Smooth muscle cell of the brain vasculature (primary cell): ENCODE measurements at places on chromosomes 2 and 18.

GRCh38 chr18:58893388-58894099 lies 28.9 kb downstream of the ZNF532 start:
- no peak for DNase-seq

DNA sequence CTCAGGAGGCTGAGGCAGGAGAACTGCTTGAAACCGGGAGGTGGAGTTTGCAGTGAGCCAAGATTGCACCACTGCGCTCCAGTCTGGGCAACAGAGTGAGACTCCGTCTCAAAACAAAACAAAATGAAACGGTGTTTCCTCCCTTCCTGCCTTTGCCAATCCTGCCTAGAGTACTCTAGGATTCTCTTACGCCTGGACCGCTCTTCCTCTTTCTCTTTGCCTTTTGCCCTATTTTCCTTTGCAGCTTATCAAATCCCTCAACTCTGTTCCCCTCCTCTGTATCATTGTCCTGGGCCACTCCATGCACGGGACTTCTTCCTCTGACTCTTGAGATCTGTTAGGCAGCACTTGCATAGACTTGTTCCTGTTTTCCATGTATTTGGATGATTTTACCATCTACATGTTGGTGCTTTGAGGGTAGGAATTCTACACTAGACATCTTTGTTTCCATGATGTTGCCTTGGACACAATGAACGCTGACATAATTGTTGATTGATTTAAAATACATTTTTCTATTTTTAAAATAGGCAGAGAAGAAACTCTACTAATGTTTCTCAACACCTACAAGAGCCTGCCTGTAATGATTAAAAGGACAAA lies 24.8 kb upstream of the ACYP2 start:
- no peak for DNase-seq

DNA sequence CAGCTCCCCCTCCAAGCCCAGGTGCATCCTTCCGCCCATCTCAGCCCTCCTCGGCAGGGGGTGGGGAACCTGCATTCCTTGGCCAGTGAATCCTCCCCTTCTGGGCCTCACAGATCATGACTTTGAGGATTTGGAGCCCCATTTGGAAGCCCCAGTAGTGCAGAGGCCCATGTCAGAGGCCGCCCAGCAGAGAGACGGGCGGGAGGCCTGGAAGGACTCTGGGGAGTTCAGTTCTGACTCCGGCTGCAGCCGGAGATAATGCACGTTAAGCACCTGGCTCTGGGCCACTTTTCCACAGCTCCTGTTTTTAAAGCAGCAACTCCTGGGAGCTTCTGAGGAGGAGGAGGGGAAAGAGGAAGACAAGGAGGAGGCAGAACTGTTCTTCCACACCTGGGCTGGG lies 14.9 kb downstream of the ATOH8 start:
- DNase-seq = no peak

- no peak for DNase-seq
These were observed 82.3 kb downstream of the STPG4 start for GRCh38 chr2:47072728-47073191.

- no peak for DNase-seq
These were observed at the start of gene SERPINB5 for GRCh38 chr18:63476668-63477067. TSS of gene SERPINB5 (plus strand) at chr18:63476958. CDS start at chr18:63484429, 7,471 bp downstream.

DNA sequence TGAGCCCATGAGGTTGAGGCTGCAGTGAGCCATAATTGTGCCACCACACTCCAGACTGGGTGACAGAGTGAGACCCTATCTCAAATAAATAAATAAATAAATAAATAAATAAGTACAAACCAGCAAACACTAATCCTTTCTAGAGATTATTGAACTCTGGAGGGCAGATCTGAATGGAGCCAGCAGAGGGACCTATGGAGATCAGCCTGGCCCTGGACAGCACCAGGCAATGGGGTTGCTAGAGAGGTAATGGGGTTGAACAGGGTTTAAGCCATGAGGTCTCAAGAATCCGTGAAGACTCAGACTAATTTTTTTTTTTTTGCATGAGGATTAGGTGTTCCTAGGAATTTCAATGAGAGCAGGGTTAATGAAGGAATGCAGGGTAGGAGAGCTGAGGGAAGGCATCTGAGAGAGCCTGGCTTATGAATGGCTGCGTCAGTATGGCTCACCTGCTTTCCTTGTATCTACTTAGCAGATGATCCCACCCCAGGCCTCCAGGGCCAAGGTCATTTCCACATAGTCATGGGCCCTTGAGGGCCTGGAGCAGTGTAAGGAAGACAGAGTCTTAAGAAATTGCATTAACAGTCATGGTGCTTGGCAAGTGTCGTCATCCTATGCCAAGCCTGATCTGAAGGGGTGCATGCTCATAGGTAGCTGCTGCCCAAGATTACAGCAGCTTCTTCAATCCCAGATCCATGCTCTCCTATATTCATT lies 34.6 kb upstream of the IL37 start:
- DNase-seq = no peak

DNA sequence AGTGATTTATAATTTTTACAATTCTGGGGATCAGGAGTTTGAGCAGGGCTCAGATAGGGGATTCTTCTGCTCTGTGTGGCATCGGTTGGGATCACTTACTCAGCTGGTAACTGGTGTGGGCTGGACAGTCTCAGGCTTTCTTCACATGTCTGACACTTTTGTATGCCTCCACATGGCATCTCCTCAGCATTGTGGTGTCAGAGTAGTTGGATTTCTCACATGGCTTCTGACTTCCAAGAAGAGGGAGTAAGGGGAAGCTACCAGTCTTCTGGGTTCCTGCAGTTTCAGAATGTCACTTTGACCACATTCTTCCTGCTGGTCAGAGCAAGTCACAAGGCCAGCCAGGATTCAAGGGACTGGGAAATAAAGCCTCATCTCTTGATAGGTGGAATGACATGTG lies 55.6 kb downstream of the NCOA1 start:
- DNase-seq = no peak

GRCh38 chr2:68646303-68646702 lies 2.9 kb downstream of the PROKR1 start:
- no peak for DNase-seq

DNA sequence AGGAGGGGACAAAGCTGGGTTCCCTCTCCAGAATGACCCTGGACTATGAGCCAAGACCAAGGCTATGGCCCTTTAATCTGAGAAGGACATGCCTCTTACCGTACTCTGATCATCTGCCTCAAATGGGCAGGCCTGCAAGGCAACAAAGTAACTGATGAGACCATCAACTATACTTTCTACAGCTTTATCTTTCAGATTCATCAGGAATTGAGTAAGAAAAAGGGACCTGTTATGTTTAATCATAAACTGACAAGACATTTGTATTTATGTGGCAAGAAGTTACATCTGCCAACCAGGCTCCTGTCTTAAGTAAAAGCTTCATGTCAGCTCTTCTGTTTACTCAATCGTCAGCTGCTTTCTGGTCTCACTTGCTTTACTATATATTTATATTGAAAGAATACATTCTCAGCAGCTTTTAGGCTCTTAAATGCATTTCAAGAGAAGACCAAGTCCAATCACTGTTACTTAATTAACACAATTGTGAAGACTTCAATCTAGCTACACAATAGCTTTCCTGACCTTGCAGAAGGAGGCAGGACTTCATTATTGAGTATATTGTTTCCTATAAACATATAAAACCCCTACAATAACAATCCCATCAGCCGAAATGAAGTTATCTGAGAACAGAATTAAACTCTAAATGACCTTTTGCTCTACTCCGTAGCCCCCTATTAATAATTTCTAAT lies 163.8 kb downstream of the ETAA1 start:
- DNase-seq = no peak

- DNase-seq = no peak
These were observed 24.7 kb downstream of the MDH1 start for GRCh38 chr2:63613391-63613901.

- no peak for DNase-seq
These were observed 196.8 kb downstream of the SLC8A1 start for GRCh38 chr2:40255103-40255502.

DNA sequence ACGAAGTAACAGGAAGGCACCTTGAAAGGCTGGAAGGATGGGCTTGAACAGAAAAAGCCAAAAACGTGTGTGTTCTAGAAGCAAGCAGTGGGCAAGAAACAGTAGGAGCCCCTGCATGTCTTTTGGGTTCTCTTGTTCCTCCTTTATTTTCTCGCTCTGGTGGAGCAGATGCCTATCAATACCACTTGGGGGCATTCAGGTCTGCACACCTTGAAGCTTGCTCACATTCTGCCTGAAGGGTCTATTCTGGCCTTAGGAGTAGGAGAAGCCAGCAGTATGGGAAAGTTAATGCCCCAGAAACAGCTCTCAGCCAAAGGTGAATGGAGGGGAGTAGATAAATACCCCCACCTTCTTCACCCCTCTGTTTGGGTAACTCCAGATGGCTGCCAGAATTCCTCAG lies 204.5 kb downstream of the TXNL1 start:
- no peak for DNase-seq

GRCh38 chr2:56971383-56971974 lies 787.7 kb downstream of the CCDC85A start:
- no peak for DNase-seq

DNA sequence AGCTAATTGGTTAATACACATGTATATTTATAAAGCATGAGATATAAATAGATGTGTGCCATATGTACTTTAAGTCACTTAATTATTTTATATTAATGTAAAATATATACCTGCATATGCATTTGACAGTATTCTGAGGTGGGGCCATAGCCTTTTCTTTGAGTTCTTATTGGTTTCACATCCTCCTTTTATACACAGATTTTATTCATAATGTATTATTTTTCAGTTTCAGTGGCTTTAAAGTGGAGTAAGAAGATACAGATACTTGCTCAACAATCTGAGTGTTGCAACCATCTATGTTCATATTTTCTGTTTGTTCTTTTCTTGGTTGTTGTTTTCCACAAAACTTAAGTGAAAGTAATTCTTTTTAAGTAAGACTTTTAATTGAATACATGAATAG lies 436.5 kb downstream of the RND3 start:
- no peak for DNase-seq

- DNase-seq = peak; percentile 26
These were observed 19.2 kb downstream of the NEURL3 start for GRCh38 chr2:96485751-96486651.

DNA sequence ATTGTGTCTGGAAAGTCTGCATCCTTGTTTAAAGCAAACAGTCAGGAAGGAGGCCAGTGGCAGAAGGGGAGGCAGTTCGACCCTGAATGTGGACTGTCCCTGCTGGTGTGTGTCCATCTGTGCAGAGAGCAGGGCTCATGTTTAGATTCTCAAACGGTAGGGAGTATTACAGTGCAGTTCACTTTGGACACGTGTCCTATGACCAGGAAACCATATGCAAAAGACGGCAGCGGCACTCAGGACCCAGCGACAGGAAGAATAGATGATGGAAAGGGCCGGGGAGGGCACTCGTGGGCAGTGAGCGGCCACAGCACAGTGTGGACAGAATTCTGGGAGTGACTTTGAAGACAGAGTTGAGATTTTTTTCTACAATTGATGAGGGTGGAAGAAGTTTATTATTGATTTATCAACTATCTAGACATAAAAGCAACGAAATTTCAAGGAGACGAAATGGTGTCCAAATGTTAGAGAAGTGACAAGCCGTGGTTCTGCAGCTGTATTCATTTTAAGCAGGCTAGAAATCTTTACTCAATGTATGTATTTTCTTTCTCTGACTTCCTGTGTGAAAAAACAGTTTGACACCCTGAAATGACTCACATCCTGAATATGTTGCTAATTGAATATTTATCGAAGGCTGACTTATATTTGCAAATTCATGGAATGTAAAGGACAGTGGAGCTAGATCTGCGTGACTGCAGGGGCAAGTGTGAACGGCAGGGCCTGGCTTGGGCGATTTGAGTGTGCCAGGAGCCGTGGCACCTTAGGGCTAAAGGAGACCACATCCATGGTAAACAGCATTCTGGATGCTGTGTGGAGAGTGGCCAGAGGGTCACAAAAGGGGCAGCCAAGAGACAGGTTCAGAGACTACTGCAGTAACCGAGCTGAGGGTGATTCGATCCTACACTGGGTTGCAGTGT lies 214.2 kb downstream of the PTGR3 start:
- no peak for DNase-seq

DNA sequence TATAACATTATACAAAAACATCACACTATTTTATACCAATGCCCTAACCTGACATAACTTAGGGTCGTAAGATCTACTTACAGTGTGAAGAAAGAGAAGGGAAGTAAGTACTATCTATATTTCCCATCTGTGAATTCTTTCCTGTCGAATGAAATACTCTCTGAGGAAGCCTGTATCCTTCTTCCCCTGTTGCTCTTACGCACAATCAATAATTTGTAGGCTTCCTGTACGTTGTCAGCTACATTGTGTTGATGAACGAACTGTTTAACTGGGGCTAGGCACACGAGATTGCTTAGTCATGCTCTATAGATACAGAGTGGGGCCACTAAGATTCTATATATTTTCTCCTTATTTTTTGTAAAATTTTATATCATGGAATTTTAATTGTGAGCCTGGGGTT lies 1125.0 kb upstream of the CELF4 start:
- DNase-seq = no peak

DNA sequence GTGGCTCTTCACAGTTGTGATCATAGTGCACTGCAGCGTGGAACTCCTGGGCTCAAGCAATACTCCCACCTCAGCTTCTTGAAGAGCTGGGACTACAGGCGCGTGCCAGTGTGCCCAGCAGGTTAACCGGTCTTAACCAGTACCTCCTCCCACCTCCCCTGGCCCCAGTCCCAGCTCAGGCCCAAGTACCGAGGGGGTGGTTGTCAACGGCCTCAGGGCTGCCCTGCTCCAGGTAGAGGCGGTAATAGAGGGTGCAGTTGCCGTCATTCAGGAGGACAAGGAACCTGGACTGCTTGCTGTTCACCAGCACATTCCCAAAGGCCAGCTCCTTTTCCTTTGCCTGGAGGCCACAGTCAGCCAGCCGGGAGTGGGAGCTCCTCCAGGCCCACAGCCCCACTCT lies 19.7 kb downstream of the CFAP65 start:
- no peak for DNase-seq

GRCh38 chr2:45774688-45775244 lies 123.3 kb downstream of the PRKCE start:
- DNase-seq = no peak

DNA sequence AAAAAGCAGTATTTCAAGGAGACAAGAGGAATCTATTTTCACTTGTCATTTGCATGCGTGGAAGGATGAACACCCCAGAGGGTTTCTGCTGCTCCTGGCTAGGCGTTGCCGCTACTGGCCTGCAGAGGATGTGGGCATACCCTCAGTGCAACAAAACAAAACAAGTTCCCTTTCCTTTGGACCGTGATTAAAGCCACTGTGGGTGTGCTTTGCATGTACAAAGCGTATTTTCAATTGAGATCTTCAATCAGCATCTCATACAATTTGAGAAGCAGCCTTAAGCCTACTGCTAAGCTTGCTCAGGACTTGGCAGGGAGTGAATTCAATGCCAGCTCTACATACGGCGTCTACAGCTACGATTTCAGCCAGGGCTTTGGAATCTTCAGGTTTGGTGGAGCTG lies 298.4 kb downstream of the LPIN1 start:
- DNase-seq = no peak

DNA sequence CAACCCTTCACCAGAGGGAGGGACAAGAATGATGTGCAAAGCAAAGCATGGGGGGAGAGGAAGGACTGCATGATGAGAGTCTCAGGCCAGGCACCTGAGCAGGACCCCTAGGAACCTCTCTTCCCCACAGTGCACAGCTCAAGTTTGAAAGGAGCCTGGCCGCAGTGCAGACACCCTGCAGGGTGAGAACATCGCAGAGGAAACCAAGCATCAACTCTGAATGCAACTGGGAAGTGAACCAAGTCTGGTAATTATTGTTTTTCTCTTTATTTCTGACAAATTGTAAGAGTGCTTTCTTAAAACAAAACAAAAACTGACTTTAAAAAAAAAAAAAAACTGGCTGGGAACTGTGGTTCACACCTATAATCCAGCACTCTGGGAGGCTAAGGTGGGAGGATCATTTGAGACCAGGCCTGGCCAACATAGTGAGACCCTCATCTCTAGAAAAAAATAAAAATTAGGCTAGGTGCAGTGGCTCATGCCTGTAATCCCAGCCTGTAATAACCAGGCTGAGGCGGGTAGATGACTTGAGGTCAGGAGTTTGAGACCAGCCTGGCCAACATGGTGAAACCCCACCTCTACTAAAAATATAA lies 15.3 kb downstream of the NPC1 start:
- DNase-seq = no peak
